ENCODE measurements at places on chromosomes 5 and 9.
A peak's percentile ranks its signal among the peaks of the same experiment; 100 is the strongest.

DNA sequence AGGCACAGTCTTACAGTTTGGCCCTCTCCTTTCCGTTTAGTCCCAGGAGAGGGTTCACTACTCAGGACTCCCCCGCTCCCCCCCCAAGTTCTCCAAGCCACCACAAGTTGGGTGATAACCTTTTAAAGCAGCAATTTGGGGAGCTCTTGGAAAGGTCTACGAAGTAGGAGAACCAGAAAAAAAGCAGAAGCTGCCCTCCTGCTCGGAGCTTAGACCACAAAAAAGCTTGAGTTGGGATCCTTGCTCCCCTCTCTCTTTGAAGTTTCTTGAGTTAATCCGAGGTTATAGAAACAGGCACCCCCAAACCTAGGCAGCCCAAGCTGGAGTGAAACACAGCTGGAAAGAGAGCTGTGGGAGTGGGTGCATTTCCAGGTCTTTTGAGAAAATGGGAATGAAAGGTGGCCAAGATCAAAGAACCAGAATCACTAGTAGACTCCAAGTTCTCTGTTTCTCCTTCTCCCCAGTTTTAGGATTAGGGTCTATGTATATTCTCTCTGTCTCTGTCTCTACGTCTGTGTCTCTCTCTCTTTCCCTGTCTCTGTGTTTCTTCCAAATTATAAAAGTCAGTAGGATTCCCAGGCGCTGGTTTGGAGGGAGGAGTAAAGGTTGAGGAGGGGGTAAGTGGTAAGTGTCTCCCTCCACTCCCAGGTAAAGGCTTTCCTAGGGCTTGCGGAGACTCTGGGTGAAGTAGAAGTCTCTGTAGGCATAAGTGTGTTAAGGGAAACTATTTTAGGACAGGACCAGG is 2.8 kb downstream of the LHX2 start:
- no peak for DNase-seq

GRCh38 chr5:119354537-119355243 is 1.1 kb upstream of the TNFAIP8 start:
- DNase-seq = no peak

GRCh38 chr5:173733831-173734501 is 117.5 kb upstream of the BOD1 start:
- DNase-seq = no peak

DNA sequence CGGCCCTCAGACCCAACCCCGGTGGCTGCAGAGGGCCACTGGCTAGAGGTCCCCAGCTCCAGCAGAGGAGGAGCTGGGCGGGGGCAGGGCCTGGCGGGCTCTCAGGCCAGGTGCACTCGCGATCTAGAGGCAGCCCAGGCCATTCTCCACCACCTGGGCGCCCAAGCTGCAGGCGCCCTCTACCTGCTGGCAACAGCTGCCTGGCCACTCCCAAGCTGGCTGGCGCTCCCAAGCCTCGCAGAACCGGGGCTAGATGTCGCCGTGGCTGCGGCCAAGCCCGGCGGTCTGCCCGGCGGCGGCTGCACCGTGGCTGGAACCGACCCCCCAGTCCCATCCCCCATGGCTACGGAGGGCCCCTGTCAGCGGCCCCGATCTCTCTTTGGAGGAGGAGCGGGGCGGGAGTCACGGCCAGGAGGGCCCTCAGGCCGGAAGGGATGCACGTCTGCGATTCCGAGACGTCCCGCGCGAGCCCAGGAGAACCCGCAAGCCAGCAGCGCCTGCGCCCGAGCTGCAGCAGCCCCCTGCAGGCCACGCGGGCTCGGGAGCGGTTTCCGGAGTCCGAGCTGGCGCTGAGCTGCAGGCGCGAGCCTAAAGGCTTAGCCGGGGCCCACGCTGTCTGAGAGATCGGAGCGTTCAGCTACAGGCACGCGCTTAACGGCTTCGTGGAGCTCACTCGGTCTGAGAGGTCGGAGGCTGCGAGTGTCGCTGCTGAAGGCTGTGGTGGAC is 44.3 kb upstream of the BICD2 start:
- DNase-seq = peak; percentile 79

All from epithelial cell of esophagus (primary cell).